ENCODE measurements at places on chromosomes 2 and 18.
A peak's percentile ranks its signal among the peaks of the same experiment; 100 is the strongest.

GRCh38 chr18:56307354-56308170 is 330.8 kb downstream of the TXNL1 start:
- DNase-seq = no peak

- no peak for DNase-seq
Measured at GRCh38 chr18:76389716-76390115, 105.3 kb downstream of the ZNF516 start.

DNA sequence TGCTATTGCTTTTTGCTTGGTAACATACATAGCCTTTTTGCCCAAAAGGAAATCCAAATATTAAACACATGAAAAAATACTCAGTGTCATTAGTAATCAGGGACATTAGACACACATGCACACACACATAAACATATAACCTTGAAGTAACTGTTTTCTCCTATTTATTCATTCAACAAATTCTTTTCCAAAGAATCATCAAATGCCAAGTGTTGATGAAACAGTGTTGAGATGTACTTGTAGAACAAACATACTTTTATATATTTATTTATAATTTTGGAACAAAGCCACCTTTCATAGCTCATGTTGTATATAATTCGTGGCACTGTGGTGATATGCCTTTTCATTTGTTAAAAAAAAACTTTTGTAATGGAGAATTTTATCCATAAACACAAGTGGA is 81.0 kb downstream of the APLF start:
- DNase-seq = no peak

- DNase-seq = no peak
Measured at GRCh38 chr2:216934623-216935022, 74.8 kb upstream of the TNP1 start.

- DNase-seq = no peak
Measured at GRCh38 chr2:32379352-32379751, 22.5 kb downstream of the BIRC6 start.

DNA sequence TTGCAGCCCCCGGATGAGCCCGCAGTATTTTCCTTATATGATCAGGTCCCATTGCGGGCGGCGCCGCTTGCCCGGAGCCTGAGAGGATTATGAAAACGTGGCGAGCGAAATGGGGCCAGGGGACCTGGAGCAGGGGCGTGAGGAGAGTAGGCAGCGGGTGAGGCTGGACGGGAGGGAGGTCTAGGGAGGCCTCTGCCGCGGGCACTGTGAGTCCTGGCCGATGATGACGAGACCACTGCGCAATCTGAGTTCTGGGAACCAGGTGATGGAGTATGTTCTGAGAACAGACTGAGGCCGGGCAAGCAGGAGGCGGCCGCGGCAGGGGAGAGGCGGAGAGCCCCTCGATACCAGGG is 790 bp upstream of the ACAA2 start:
- no peak for DNase-seq

DNA sequence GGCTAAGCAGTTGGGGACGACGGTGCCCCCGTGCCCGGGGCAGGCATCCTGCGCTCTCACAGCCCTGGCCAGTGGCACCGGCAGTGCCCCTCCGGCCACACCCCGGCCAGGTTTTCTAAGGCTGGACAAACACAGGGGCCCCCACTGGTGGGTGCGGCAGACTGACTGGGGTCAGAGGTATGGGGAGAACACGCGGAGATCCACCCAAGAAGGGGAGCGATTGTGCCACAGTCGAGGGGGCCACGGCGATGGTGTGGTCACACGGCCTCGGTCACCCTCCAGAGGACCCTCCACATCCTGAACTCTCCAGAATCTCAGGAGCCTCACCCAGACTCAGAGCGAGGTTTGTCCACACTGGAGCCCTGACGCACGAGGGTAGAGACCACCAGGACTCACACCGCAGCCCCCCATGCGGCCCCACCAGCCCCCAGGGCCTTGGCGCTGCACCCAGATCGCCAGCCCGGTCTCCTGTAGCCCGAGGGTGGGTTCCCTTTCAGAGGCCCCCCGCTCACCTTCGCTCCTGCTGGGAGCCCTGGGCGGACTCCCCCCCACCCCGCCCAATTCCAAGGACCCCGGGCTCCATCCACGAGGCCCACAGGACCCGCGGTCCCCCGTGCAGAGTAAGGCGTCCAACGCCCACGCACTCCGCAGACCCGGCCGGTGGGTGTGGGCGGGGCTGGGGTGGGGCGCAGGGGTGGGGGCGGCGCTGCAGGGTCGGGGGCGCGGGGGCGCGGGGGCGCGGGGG is 15.2 kb downstream of the PDCD1 start:
- no peak for DNase-seq

- DNase-seq = no peak
Measured at GRCh38 chr2:98521266-98521665, 76.6 kb downstream of the INPP4A start.

DNA sequence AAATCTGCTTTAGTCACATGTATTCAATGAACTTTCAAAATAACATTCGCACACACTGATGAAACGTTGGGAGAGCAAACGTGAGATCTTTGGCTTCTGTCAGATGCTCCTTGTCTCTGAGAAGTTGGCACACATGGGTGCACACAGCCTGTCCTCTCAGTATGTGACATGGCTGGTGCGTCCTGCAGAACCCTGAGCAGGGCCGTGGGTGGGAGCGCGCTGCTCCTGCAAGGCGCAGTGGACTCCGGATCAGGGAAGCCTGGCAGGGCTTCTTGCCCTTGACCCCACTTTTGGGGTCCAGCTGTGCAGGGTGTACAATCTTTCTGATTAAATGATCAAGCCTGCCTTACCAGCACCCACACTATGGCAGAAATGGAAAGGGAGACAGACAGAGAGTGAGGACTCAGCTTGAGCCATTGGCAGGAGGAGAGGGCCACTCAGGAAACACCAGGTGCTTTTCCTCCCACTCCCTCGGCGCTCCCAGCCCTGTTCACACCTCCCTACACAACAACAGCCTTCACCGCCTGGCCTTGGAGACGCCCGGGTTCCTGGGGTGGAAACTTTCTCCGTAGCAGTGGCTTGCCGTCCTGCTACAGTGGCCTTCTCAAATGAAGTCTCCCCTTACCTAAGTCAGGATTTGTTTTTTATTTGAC is 108.4 kb upstream of the SNTG2 start:
- no peak for DNase-seq

GRCh38 chr2:176415174-176415895 is 146.1 kb downstream of the MTX2 start:
- DNase-seq = no peak

GRCh38 chr2:180038997-180039396 is 31.9 kb upstream of the CWC22 start:
- no peak for DNase-seq

- DNase-seq = no peak
Measured at GRCh38 chr2:62306751-62307468, 111.0 kb downstream of the B3GNT2 start.

GRCh38 chr18:25278394-25278793 is 73.6 kb downstream of the ZNF521 start:
- no peak for DNase-seq

DNA sequence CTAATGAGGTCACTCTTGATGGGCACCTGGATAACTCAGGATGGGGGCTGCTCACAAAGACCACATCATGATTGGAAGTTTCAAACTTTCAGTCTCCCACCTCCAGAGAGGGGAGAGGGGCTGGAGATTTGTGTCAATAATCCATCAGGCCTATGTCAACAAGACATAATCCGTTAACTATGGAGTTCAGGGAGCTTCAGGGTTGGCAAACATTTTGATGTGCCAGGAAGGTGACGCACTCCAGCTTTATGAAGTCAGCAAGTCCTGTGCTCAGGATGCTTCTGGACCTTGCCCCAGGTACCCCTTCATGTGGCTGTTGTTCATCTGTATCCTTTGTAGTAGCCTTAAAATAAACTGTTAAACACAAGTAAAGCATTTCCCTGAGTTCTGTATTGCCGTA is 19.0 kb downstream of the SKA1 start:
- DNase-seq = no peak

GRCh38 chr2:201466050-201466675 is 14.6 kb downstream of the STRADB start:
- DNase-seq = no peak

DNA sequence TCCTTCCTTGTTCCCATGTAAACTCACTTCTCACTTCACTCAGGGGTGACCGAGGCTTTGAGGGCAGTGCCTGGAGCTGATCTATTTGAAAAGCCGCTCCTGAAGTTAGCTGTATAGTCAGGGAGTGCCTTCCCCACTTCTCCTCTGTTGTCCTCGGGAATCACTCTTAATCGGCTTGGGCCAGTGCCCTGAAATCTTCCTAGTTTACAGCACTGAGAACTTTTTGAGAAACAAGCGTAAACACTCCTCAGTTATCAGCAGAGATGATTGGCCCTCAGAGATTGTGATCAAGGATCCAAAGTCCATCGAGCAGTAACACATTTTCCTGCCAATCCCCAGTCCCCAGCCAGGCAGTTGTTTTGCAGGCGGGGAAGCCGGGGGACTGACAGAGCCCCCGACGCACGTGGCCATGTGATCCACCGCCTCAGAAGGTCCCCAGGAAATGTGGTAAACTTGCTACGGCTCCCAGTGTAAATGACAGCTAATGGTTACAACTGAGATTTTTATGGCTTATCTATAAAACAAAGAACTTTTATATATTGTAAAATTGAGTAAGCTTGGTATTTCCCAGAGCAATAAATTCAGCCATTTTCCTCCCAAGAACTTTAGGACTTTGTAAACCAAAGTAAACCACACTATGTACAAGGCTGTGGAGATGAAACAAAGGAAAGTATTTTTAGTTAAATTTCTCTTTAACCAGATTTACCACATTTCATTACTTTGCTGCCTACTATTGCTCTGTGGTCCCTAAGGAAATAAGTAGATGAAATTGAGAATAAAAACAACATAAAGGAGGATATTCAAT is 53.5 kb downstream of the C18orf63 start:
- no peak for DNase-seq

DNA sequence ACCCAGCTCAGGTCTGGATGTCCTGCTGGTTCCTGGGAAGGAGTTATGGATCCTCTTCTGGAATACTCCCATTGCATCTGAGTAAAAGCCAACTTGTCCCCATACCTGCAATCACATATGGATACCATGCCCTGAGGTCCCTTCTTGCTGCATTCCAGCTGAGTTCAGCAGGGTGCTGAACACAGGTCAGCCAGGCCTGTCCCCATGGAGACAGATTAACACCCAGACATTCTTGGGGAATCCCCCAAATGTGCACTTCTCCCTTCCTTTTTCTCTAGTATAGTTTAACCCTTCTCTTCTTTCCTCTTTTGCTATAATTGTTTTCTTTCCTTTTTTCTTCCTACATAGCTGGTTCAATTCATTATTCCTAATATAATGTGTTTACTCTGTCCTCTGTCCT is 799.6 kb upstream of the HS6ST1 start:
- no peak for DNase-seq

- no peak for DNase-seq
Measured at GRCh38 chr18:48811401-48811800, 139.4 kb downstream of the SMAD7 start.

GRCh38 chr2:230794497-230794896 is 70.2 kb upstream of the ITM2C start:
- DNase-seq = no peak

DNA sequence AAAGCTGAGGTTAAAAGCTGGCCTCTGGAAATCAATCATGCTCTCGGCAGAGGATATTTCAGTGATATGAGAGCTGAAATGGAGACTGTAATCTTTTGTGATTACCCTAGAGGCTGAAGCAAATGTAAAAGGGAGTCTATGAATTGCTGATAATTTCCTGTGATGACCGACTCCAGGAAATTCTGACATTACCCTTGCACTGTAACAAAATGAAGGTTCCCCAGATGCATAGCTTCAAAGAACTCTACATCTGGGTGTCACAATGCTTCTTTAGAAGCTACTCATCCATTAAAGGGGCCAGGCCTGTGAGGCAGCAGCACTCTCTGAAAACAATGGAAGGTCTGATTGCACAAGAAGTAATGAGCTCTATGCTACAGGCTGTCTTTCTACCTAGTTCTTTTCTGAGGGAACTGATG is 268.2 kb upstream of the SESTD1 start:
- no peak for DNase-seq

- no peak for DNase-seq
Measured at GRCh38 chr2:169573974-169574299, 272 bp upstream of the FASTKD1 start.

GRCh38 chr18:23856466-23857163 is 157.9 kb upstream of the TTC39C start:
- no peak for DNase-seq

GRCh38 chr18:61551586-61551985 is 218.4 kb downstream of the CDH20 start:
- DNase-seq = peak; percentile 80

DNA sequence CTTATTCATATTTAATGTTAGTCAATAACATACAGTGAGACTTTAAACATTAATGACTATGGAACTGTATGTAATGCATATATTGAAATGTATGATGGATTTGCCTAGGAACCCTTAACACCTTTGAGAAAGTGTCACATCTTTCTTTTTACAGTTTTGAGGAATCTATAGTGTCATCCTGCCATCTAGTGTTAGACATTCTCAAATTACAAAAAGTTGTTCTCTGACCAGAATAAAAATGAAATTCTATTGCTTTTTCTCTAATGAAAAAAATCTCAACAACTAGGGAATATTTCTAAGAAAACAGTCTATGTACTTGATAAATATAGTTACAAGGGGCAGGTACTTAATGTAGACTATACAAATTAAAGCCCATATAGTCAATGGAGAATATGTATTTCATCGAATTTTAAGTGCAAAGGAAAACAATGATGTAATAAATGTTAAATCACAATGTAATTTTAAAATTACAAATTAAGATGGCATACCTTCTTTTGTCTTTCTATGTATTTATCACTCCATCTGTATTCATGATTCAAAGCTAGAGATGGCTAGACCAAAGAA is 5.1 kb upstream of the CALCRL start:
- DNase-seq = no peak

DNA sequence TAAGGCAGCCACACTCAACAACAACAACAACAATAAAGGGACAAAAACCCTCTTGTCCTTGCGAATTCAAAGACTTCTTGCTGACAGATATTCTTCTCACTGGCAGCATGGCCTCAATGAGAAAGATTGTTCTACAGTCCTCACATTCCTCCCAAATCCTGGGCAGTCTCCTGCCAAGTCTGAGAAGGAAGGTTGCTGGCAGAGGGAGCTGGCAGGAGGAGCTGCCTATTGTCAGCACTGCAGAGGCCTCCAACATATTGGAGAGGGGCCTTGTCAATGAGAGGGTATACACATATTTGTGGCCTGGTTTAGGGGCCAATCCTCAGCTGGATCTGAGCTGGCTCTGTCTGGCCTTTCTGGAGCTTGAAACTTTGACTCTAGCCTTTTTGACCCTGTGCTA is 63.5 kb downstream of the LAMA3 start:
- DNase-seq = no peak

GRCh38 chr18:43405097-43405496 is 127.8 kb upstream of the SYT4 start:
- DNase-seq = no peak

DNA sequence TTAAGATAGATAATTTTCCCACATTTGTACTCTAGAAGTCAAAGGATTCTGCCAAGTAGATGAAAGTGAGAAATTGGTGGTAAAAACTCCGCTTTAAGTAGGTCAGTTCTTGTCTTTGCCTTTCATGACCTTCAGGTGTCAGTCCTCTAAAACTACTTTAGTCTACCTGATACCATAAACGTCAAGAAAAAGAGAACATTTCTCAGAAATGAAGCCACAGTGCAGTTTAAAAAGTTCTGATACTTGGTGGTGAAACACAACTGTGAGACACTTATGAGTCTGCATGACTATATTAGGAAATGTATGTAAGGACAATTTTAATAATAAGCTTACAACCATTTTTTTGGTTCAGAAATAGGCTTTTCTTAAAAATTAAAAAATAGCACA is 583.3 kb downstream of the SATB2 start:
- no peak for DNase-seq

GRCh38 chr2:237932731-237933131 is 34.1 kb upstream of the UBE2F start:
- no peak for DNase-seq

GRCh38 chr2:85797921-85798320 is 44.1 kb downstream of the ATOH8 start:
- DNase-seq = no peak
